Dermis microvascular lymphatic vessel endothelial cell (primary cell): ENCODE measurements at places on chromosomes 7 and 10.

DNA sequence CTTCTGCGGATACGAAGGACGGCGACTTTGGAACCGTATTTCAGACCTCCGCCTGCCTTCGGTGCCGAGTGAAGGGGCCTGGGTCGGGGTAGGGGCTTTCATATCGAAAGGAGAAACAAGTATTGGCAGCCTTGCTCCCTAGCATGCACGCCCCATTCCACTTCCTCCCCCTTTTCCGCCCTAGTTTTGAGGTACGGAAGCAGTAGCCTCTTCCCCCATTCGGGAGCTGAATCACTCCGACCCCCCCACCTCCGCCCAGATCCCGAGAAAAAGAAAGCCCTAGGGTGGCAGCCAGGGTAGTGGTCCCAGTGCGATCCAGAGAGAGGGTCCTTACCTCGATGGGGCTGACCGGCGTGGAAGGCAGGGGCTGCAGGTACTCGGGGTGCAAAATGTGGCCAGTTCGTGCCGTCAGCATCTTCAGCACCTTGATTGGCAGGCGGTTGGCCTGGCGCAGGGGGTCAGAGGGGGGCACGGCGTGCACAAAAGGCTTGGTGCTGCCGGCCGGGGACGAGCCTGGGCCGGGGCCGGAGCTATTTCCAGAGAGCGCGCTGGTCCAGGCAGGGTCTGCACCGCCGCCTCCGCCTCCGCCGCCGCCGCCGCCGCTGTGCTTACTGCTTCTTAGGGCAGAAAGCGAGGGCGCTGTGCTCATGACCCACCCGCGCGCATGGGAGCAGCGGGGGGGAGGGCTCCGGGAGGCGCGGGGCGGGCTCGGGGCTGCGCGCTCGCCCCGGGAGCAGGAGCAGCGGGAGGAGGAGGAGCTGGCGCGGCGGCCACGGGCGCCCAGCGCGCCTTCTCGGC is 594 bp downstream of the ZNF503 start:
- DNase-seq: peak; percentile 56

DNA sequence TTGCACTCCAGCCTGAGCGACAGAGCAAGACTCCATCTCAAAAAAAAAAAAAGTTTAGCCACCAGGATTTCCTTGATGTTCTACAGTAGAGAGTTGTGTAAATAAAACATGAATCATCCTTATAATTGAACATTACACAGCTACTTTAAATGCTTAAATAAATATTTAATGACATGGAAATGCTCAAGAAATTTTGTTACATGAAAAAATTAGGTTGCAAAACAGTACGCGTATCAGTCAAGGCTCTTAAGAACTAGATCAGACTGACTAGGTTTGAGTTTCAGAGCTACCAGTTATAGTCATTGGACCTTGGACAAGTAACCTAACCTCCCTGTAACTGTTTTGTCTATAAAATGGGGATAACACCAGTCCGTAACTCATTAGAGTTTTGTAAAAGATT is 38.7 kb upstream of the GSAP start:
- DNase-seq: no peak

GRCh38 chr7:152883858-152884257 is 124.3 kb downstream of the ACTR3B start:
- no peak for DNase-seq

- no peak for DNase-seq
Measured at GRCh38 chr7:91266689-91267090, 2.5 kb downstream of the FZD1 start.

DNA sequence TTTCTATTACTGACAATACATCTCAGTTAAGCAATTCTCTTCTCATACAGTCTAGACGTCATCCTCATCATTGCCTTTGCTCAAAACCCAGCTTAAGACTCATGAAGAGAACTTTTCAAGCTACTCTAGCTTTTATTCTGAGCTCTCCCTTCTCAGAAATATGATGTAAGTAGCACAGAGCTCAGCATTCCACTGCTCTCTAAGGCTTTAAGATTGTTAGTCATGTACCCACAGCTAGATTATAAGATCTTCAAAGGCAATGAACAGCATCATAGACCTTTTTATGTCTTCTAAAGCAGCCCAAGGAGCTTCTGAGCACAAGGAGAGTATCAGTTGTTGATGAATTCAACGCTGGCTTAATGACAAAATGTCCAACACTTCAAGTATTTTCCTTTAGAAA is 119.3 kb downstream of the NRP1 start:
- DNase-seq: no peak
